ENCODE measurements at places on chromosomes 4 and X.

DNA sequence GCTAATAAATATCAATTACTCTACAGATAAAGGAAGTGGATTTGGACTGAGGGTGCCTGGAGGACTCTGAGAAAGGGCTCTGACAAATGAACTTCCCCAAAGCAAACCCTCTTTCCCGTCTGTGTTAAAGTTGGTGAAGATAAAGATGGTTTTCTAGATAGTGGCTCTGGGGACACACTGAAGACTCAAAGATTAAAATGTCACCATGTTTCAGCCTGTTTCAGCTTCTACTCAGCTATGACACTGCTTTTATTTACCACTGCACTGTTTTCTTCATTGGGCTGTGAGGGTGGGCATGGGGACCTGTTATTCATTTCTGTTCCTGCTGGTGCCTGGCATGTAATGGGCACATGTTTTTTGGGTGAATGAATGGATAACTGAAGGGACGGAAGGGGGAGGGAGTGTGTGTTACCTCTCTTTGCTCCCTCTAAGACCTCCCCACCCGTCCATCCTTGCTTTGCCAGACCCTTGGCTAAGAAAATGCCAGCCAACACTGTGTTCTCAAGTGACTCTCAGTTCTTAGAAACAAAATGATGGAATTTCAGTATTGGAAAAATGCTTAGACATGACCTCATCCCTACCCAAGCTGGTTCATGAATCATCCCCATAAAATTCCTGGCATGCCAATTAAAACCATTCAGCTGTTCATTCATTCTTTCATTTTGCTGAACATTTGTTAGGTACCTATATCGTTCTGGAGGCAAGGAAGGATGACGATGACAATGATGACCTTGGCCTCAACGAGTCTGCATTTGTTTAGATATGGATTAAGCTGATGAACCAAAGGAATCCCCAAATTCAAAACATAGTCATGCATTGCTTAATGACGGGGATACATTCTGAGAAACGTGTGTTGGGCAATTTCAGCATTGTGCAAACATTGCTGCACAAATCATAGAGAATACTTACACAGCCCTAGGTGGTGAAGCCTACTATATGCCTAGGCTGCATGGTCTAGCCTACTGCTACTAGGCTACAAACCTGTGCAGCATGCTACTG lies 13.4 kb upstream of the STK32B start:
- DNase-seq: no peak

DNA sequence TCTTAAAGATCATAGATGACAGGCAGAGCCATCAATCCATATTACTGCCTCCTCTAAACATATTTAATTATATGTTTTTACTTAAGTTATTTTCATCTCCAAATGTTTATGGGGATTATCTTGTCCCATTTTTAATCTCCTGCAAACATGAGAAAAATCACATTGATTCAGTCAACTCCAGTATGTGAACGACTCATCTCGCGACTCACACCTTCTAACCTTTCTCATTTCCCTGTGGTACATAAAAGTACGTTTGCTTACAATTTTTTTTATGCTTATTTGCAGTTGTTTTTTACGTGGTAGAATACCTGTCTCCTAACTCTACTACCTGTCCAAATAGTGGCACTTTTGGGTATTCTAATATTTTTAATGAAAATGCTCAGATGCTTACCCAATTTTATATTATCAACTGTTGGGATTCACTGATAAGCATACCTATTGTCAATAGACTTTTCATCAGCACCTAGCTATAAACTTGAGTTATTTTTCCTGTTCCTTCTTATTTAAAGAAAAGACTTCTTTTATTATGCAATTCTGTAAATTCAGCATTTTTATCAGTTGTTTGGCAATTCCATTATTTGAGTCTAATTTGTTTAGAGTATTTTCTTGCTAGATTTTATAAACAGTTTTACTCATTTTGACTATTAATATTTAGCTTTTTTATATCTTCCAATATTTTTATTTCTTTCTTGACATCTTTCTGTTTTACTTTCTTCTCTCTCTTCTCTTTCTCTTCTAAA lies 276.6 kb downstream of the ANK2 start:
- no peak for DNase-seq

- DNase-seq: no peak
These were observed 326.7 kb downstream of the STK32B start for GRCh38 chr4:5378002-5378401.

GRCh38 chr4:182189103-182189878 lies 53.9 kb upstream of the TENM3 start:
- no peak for DNase-seq

DNA sequence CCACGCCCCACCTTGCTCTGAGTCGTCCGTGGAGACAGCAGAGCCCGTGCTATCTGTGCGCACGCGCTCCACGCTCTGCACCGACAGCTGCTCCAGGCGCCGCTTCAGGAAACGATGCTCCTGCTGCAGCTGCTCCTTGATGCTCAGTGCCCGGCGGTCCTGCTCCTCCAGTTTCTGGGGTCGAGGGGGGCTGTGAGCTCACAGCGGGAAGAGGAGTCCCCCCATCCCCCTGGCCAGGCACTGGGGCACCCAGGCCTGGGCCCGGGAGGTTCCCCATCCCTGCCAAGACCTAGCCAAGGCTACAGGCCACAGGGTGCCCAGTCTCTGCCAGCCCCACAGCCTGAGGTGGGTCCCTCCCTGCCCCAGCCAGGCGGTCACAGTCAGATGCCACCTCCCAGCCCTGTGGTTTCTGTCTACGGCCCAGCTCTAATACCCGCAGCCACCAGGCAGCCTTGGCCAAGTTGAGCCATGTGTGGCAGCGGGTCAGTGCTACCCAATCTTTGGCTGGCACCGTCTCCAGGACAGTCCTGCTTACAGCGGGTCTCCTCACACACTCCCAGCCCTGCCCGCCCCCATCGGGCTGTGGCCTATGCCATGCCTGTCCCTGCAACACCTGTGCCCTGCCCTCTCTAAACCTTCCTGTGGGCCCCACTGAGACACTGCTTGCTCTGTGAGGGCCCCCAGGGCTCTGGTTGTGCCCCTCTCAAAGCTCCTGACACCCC lies 9.3 kb upstream of the HAUS3 start:
- no peak for DNase-seq

DNA sequence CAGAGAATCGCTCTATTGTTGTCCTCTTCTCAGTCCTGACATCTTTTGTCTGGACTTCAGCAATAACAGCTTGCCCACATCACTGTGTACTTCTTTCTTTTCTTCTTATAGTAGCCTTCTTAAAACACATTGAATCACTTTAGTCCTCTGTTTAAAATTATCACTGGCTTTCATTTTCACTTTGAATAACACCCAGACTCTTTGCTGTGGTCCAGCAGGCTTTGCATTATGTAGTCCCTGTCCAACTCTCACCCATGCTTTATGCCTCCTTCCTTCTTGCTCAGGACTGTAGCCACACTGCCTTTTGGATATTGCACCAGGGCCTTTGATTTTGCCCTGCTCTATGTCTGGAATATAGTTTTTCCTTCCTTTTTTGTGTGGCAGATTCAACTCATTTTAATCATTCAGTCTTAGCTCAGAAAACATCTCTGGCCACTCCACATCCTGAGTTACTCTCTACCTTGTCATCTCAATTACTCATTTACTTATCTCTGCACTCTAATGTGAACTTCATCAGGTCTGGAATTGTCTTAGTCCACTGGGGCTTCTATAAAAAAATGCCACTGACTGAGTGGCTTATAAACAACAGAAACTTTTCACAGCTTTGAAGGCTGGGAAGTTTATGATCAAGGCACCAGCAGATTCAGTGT lies 168.2 kb downstream of the C4orf33 start:
- no peak for DNase-seq

GRCh38 chrX:148588649-148589310 lies 88.4 kb downstream of the AFF2 start:
- DNase-seq: no peak

GRCh38 chr4:155509555-155509954 lies 132.8 kb upstream of the MAP9 start:
- DNase-seq: no peak

GRCh38 chrX:56618323-56618722 lies 54.9 kb downstream of the UBQLN2 start:
- no peak for DNase-seq

DNA sequence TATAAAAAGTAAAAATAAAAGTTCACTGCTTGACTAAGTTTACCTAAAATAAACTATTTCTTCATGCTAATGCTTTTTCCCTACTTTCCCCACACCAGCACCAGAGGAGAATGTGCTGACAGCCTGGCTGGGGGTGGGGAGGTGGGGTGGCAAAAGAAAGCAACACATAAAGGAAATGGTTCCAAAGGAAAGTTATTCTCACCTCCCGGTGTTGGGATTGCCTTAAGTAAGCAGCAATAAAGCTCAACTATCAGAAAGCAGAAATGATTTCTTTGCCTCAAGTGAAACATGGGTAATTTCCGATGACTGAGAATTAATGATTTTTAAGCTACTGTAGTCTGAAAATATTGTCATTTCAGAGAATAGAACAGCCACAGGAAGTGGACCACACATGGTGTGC lies 84.5 kb upstream of the DKK2 start:
- DNase-seq: no peak

- DNase-seq: no peak
These were observed 786.1 kb upstream of the AADAT start for GRCh38 chr4:170875868-170876267.

DNA sequence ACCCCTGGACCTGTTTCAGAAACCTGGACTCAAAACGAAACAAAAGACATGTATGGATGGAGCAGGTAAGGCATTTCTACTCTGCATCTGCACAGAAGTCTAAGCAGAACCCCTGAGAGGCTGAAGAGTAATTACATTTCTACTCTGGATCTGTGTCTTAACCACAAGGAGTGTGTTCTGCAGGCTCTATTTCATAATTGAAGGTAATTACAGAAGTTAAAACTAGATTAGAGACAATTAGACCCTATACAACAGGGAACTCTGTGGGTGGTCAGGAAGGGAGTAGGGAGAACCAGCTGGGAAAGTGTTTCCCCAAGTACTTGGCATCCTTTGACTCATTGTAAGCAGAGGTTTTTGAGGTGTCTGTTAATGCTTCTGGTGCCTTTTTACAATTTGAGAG lies 69.8 kb downstream of the IGSF1 start:
- no peak for DNase-seq

All from NCI-H1436 (cell line).